ENCODE measurements at places on chromosomes 11 and 22.

DNA sequence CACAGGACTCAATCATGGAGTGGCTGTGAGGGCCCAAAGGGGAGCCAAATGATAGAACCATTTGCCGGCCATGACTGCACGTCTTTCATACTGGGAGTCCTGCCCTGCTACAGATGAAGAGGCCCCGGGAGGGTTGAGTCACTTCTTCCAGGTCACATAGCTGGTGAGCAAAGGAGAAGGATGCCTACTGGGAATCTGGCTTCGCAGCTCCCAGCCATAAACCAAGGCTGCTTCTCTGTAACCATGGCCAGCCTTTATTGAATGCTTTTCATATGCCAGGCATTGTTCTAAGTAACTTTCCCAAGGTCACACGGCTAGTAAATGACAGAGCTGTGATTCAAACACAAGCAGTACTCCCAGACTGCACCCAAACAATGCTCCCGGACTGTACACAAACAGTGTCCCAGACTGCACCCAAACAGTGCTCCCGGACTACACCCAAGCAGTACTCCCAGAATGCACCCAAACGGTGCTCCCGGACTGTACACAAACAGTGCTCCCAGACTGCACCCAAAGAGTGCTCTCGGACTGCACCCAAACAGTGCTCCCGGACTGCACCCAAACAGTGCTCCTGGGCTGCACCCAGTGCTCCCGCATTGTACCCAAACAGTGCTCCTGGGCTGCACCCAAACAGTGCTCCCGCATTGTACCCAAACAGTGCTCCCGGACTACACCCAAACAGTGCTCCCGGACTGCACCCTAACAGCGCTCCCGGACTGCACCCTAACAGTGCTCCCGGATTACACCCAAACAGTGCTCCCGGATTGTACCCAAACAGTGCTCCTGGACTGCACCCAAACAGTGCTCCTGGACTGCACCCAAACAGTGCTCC lies 89.8 kb downstream of the FBXO7 start:
- DNase-seq = no peak

DNA sequence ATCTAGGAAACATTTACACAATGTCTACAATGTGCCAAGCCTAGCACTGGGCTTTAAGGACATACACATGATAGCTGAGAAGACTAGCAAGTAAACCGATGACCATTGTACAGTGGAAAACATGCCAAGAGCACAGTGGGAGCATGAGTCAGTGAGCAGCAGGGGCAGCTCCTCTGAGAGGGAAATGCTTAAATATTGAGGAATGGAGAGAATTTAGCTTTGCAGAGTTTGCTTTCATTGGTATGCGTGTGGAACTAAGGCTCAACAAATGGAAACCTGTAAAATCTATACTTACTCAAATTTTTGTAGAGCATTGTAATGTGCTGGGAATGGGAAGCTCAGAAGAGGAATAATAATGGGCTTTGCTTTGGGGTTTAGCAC lies 282.3 kb downstream of the ST3GAL4 start:
- no peak for DNase-seq

GRCh38 chr11:72613977-72614376 lies 60.2 kb downstream of the PDE2A start:
- DNase-seq = no peak

DNA sequence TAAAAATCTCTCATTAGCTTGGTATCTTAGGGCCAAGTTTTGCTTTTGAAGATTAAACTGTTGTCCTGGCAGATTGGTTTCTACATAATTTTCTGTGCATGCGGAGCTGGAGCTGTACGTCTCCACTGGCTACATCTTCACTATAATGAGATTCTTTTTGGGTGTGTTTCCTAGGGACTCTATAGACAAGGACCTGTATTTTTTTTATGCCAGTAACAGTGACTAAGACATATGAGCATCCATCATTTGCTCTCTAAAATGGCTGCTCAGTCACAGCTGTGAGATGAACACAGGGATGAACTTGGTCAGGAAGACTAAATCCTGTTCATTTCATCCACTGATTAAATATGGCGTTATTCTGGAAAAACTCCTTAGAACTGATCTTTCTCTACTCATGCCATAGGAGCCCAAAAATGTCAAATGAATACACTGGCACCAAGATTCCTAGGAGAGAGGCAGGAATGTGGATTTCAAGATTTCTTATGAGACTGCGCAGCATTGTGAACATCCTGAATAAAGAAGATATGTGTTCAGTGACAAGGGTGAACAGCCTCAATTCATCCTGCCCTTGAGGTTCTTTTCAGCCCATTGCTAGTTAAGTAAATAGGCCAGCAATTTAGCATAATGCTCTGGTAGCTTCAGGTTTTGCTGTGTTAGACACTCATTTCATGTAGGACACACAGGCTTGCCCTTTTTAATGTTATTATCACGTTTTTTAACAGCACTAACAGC lies 168.2 kb downstream of the NCAM1 start:
- DNase-seq = no peak

Measured in NCI-H1105 (cell line).